A172 (cell line): ENCODE measurements at places on chromosomes 2 and 18. TPM values are rescaled to one million over a fixed set of nuclear protein-coding genes. Genes with fewer than 3 reads are reported as not detected.

Gene TXNL1
- 81.4 TPM in 2 replicates for total RNA-seq

Gene SPEG
- 30.0 and 32.9 TPM in 2 replicates for total RNA-seq

Gene PCARE
- not detected in 2 replicates for total RNA-seq

Gene PDCD1
- total RNA-seq = 0.10 TPM in 1 of 2 replicates, not detected in the other

Gene GLB1L
- 9.6 and 12.1 TPM in 2 replicates for total RNA-seq

Gene CFAP210
- total RNA-seq = not detected in 2 replicates

Gene PIEZO2
- total RNA-seq = 1.8 and 2.5 TPM in 2 replicates

Gene LINC00305
- not detected in 2 replicates for total RNA-seq

Gene HNMT
- 22.6 and 32.8 TPM in 2 replicates for total RNA-seq

Gene TMEM163
- 0.43 and 0.91 TPM in 2 replicates for total RNA-seq

Gene PRSS56
- total RNA-seq = not detected in 2 replicates

Gene ST8SIA3
- total RNA-seq = not detected in 2 replicates

Gene FAP
- total RNA-seq = 1.9 and 2.2 TPM in 2 replicates

Gene TYMS
- 47.8 and 53.7 TPM in 2 replicates for total RNA-seq

Gene TRPM8
- total RNA-seq = 1.1 and 2.4 TPM in 2 replicates

Gene GALNT13
- total RNA-seq = 0.05 and 0.36 TPM in 2 replicates

Gene BZW1
- 365 and 408 TPM in 2 replicates for total RNA-seq

Gene TGFA
- total RNA-seq = 0.31 and 1.0 TPM in 2 replicates

Gene ANKRD62
- not detected in 2 replicates for total RNA-seq

Gene NR4A2
- total RNA-seq = 0.10 TPM in 2 replicates

Gene PXDN
- 98.5 and 124 TPM in 2 replicates for total RNA-seq

Gene PKP4
- total RNA-seq = 39.6 and 52.6 TPM in 2 replicates

Gene RGPD8
- total RNA-seq = 3.6 and 4.3 TPM in 2 replicates

Gene ACTR2
- 93.3 and 103 TPM in 2 replicates for total RNA-seq

Gene CCDC74B
- total RNA-seq = 52.8 and 60.1 TPM in 2 replicates

Gene FEV
- not detected in 2 replicates for total RNA-seq

Gene GKN2
- total RNA-seq = 0.24 and 1.9 TPM in 2 replicates

Gene SPDYA
- total RNA-seq = 0.10 TPM in 1 of 2 replicates, not detected in the other

Gene SERPINB10
- not detected in 2 replicates for total RNA-seq

Gene NYAP2
- not detected in 2 replicates for total RNA-seq

Gene ACOXL
- not detected in 2 replicates for total RNA-seq

Gene RPRD1A
- 80.6 and 83.3 TPM in 2 replicates for total RNA-seq

Gene SLC5A7
- total RNA-seq = not detected in 2 replicates

Gene ATOH8
- 1.7 and 3.2 TPM in 2 replicates for total RNA-seq

Gene GALM
- 7.1 and 21.8 TPM in 2 replicates for total RNA-seq

Gene IL1RL1
- 0.02 TPM in 1 of 2 replicates, not detected in the other for total RNA-seq

Gene OXER1
- not detected in 2 replicates for total RNA-seq

Gene TUBB8B
- not detected in 2 replicates for total RNA-seq

Gene ZNF385B
- 0.22 TPM in 1 of 2 replicates, not detected in the other for total RNA-seq

Gene PSMA8
- total RNA-seq = not detected in 2 replicates

Gene FOXD4L1
- 0.22 TPM in 1 of 2 replicates, not detected in the other for total RNA-seq

Gene ERICH2
- 0.33 and 0.53 TPM in 2 replicates for total RNA-seq

Gene UPP2
- total RNA-seq = not detected in 2 replicates

Gene SERPINB7
- total RNA-seq = 5.6 and 8.9 TPM in 2 replicates

Gene CD8B2
- not detected in 2 replicates for total RNA-seq

Gene FTCDNL1
- 2.9 and 4.2 TPM in 2 replicates for total RNA-seq

Gene RRM2
- 130 and 137 TPM in 2 replicates for total RNA-seq

Gene CMPK2
- 11.4 and 12.7 TPM in 2 replicates for total RNA-seq

Gene WDR35
- total RNA-seq = 14.7 and 16.7 TPM in 2 replicates

Gene CACNB4
- total RNA-seq = 1.8 and 2.2 TPM in 2 replicates

Gene DSG1
- not detected in 2 replicates for total RNA-seq

Gene DNAJC5G
- not detected in 2 replicates for total RNA-seq

Gene OTOS
- total RNA-seq = not detected in 2 replicates

Gene SYT4
- total RNA-seq = not detected in 2 replicates

Gene CASP10
- total RNA-seq = 3.2 and 3.9 TPM in 2 replicates

Gene TANC1
- 12.6 and 14.3 TPM in 2 replicates for total RNA-seq

Gene TMEM37
- 0.12 and 1.3 TPM in 2 replicates for total RNA-seq

Gene TNFRSF11A
- total RNA-seq = 0.62 and 3.4 TPM in 2 replicates

Gene SOWAHC
- 15.1 and 17.5 TPM in 2 replicates for total RNA-seq

Gene SP9
- 0.74 TPM in 1 of 2 replicates, not detected in the other for total RNA-seq
